ENCODE measurements at places on chromosomes 16 and 17.

DNA sequence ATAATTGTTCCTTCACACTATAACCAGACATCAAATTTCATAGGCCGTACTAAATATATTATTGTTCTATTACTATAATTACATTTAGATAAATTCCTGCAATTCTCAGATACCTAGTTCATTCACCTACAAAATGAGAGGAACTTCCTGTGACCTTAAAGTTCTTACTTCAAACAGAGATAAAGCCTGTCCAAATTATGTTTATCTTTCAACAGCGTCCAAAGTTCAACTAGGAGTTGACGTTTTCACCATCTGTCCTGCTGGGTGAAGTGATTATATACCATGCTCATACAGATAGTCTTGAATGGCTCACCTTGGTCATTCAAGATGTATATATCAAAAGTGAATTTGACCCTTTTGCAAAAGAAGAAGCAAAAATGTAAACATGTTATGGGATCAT lies 440.6 kb downstream of the CDH8 start:
- no peak for DNase-seq

DNA sequence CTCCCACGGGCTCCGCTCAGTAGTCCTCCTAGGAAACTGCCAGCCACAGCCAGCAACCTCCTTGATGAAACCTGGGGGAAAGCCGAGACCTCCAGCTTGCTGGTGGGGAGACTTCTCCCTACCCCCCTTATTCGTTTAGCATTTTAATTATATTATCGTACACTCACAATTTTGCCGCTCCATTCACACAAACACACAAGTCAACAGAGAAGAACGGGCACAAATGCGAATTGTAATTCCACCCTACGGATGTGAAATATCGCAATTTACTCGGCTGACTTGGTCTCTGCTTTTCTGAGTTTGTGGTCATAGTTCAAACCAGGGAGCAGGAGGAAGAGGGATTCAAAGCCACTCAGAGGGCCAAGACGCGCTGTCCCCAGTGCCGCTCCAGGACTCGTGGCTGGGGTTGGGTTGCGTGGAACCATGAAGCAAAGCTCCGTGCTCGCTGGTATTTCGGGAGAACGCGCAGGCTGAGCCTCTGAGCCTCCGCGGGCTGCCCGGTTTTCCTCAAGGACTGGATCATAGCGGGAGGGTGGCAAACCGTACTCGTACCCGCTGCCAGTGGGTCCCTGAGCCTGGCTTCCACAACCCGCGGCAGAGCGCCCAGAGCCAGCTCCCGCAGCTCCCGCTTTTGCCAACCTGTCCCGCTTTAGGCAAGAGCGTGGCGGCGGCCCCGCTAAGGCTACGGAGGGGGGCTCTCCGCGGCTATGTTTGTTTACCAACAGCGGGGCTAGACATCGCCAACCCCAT lies 2.0 kb downstream of the LHX1 start:
- no peak for DNase-seq

- DNase-seq, result no peak
Measured at GRCh38 chr16:60180609-60181008, 1446.5 kb upstream of the GOT2 start.

GRCh38 chr16:7351610-7352510 lies 19.2 kb downstream of the RBFOX1 start:
- DNase-seq, result no peak

- no peak for DNase-seq
Measured at GRCh38 chr17:44097110-44097958, 26.1 kb downstream of the HDAC5 start.

DNA sequence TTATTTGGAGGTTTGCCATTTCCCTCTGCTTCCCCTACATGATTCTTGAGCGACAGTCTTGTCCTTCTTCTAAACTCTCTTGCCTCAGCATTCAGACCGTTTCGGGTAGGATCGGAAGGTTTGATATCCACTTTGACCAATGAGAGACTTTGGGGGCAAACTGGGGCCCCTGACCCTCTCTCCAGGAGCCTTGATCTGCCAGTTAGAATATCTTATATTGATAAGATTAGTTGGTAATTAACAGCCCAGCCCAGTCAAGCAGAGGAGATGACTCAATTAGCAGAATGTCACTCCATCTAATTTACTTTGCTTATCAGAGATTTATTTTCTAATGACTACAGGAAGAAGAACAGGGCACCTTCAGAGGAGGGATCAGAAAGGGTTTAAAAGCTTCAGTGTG lies 532.8 kb downstream of the XYLT1 start:
- no peak for DNase-seq

DNA sequence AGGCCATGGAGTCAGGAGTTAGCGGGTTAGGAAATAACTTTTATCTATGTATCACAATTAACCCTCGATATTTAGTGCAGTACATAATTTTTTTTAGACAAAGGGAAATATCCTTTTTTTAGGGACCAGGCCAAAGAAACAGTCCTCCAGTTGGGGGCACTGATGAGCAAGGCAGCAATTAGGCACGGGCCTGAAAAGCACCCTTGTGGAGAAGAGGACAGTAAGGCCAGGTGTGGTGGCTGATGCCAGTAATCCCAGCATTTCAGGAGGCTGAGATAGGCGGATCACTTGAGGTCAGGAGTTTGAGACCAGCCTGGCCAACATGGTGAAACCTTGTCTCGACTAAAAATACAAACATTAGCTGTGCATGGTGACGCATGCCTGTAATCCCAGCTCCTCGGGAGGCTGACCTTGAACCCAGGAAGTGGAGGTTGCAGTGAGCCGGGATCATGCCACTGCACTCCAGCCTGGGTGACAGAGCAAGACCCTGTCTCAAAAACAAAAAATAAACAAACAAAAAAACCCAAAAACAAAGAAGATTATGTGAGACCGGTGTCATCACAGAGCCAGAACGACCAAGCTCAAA lies 158.3 kb upstream of the NOL11 start:
- DNase-seq, result no peak

- no peak for DNase-seq
Measured at GRCh38 chr16:53947642-53948041, 243.7 kb downstream of the FTO start.

GRCh38 chr17:68228817-68229570 lies 18.8 kb upstream of the AMZ2 start:
- DNase-seq, result no peak

DNA sequence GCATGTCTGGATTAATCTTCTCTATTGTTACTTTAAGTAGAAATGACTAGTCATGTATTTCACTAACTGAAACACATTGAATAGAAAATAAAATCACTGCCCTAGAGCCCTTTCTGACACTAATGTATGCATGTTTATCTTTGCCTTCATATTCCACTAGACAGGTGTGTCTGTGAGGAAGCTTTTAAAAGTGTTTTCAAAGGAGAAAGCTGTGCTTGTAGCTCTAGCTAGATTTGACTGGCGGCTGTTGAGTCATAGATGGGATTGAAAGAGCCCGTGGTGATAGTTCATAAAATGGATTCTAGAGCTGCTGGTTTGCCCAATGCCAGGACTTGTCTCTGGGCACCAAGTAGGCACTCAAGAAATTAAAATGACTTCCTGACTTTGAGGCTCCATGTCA lies 189.0 kb upstream of the PIRT start:
- DNase-seq, result no peak

GRCh38 chr17:55325406-55325805 lies 60.6 kb downstream of the HLF start:
- DNase-seq, result no peak

DNA sequence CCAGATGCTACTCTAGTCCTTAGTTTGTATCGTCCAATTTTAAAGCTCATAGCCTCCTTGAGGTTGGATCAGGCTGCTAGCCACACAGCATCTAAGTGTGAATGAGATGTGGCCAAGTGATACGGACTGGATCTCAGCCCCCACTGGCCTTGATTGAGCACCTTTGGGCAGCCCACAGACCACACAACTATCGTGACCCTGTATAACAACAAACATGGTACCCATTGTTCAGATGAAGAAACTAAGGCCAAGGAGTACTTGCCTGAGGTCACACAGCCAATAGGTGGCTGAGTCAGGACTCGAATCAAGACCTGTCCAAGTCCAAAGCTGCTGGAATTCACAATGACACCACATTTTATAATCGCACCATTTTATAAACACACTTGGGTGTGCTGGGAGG lies 73.0 kb upstream of the IRX3 start:
- no peak for DNase-seq

All from stimulated activated CD8-positive, alpha-beta memory T cell treated with anti-CD3 and anti-CD28 coated beads, Interleukin-2, amount 100 ng/mL, for 1 hour (primary cell).